HCT116 (cell line): ENCODE measurements at places on chromosomes 7 and 10. TPM values are rescaled to one million over a fixed set of nuclear protein-coding genes. Genes with fewer than 3 reads are reported as not detected.

DNA sequence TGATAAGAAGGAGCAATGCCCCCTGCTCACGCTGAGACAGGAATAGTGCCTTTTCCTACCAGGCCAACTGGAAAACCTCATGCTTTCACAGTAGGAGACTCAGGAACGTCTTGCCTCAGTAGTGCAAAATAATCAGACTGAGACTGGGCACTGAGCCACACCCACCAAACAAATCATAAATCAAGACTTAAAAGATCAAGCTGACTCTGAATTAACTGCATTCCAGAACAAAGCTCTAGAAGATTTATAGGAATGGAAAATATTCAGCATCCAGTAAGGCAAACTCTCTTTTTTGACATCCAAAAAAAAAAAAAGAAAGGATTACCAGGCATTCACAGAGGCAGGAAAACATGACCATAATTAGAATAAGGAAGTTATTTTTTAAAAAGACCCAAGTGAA lies 30.5 kb upstream of the SLC18A3 start:
- no peak for DNase-seq

DNA sequence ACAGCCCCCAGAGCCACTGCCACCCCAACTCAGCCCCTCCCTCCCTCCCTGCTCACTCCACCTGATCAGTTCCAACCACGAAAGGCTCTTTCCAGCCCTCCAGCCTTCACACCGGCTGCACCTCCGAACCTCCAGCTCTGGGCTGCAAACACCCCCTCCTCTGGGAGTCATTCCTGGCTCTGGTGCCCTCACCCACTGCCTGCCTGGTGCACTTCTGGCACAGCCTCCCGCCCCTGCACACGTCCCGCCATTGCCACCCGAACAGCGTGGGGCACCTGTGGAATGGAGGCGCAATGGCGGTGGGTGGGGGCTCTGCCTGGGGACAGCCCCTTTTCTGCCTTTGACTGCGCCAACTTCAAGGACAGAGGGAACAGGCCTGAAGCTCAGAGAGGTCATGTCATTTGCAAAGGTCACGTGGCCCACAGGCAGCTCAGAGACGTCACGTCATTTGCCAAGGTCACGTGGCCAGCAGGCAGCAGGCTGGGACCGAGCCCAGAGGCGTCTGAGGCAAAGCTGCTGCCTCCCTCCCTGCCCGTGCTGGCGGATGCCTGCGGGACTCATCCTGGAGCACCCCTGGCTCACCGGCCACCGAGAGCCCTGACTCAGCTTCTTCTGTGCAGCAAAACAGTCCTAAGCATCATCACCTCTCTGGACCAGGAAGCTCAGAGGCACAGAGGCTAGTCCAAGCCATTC lies 76.0 kb upstream of the DNAAF5 start:
- no peak for DNase-seq

GRCh38 chr10:114058297-114058696 lies 14.6 kb downstream of the ADRB1 start:
- no peak for DNase-seq

Gene ACTA2
- total RNA-seq = 9.4 TPM
